ENCODE measurements at places on chromosomes 3 and 15.

DNA sequence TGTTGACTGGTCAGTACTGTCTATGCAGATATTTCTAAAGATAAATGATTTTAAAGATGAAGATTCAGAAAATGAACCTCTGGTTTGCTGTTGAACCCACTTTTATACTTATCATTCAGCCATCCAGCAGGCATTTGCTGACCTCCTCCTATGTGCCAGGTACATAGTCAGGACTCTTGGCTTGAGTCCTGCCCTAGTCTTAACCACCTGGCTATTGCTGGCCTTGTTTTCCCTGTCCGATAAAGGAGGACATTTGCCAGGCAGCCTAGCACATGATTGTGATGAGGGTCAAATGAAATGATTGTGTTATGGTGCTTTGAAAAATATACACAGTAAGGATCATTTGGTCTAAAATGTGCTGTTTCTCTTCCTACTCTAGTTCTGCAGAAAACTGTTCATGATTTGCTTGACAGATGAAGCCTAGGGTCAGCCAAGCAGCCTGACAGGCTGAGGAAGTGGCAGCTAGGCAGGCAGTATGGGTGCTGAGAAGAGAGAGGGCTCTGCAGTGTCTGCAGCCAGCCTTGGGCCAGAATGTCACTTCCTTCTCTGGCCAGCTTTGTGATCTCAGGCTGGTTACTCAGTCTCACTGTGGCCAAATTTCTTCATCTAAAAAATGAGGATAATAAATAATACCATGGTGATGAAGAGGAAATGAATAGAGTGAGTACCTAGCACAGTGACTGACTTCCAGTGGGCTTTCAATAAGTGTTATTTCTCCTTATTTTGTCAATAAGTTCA is 13.8 kb downstream of the EXOSC7 start:
- no peak for DNase-seq

DNA sequence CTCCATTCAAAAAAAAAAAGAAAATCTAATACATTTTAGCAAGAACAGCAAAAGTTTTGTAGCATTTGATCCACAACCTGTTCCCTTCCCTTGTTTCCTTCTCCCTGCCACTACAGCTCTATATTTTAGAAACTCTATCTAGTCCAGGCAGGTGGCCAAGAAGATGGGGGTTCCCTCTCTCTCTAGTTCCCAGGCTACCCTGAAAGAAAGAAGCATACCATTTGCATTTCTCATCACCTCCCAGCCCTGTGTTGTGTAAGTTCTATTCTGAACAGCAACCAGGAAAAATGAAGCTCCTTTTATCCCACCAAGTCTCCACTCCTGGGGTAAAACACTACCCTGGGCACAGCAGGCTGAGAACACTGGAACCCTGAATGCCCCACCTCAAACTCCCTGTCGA is 100.0 kb downstream of the PCCB start:
- no peak for DNase-seq

GRCh38 chr3:47799733-47800132 is 3.2 kb upstream of the DHX30 start:
- DNase-seq = no peak

DNA sequence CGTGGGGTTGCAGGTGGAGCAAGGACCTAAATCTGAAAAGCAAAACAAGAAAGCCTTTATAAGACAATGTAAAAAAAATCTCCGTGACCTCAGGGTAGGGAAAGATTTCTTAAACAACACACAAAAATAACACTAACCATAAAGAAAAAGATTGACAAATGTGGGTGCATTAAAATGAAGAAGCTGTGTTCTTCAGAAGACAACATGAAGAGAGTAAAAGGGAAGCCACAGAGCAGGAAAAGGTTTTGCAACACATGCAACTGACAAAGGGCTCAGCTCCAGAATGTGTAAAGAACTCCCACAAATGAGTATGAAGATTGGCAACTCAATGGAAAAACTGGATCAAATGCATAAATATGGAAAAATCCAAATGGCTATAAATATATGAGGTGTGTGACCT is 74.2 kb downstream of the MAGEF1 start:
- DNase-seq = no peak

- no peak for DNase-seq
Measured at GRCh38 chr3:69723389-69723788, 15.9 kb upstream of the MITF start.

GRCh38 chr15:88686166-88686565 is 47.4 kb downstream of the ISG20 start:
- DNase-seq = no peak

GRCh38 chr3:114404590-114404989 is 110.8 kb downstream of the TIGIT start:
- DNase-seq = no peak

GRCh38 chr3:177361081-177361938 is 164.0 kb upstream of the TBL1XR1 start:
- DNase-seq = no peak

DNA sequence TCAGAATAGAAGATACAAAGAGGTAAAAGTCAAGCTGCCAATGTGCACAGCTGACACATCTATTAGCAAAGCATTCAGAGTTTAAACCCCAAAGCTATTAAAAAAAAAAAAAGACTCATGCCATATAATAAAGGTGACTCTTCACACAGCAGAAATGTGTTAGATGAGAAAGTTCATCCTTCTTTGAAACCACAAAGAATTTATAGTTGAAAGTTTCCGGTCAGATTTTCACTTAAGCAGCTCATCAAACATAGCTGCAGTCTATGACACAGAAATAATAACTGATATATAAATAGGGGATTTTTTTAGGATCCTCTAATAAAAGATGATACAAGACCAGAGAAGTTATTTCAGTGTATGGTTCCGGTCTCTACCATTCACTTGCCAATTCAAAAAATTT is 76.6 kb downstream of the WWTR1 start:
- no peak for DNase-seq

DNA sequence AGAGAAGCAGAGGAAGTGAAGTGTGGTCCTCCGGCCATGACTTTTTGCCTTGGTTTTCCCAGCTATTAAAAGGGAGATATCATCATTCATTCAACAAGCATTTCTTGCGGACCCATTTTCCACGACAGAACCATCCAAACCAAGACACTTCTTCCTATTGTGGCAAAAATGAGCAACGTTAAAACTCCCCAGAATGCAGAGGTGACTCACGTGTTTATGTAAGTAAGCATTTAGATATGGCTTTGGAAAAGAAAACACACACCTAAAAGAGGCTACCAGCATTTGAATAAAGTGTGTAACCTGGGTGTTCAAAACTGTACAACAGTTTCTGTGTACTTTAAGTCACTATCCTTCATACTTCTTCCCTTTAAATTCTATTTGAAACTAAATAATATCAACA is 181.3 kb downstream of the RORA start:
- DNase-seq = no peak

GRCh38 chr3:47260605-47261004 is 22.0 kb downstream of the KIF9 start:
- DNase-seq = no peak

DNA sequence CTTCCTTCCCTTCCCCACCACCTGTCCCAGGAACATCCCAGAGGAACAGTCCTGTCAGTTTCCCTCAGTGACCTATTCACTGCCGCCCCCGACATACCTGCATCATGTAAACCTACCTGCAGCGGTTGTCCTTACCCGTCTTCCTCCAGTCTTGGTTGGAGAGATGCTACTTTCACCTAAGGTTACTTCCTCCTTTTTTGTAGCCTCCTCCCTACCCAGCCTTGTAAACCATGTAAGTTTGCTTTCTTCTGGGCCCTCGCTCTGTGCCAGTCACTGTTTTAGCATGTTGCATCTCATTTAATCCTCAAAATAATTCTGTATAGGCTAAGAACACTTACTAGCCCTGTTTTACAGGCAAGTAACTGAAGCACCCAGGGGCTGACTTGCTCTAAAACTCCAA is 58.3 kb downstream of the GPR171 start:
- DNase-seq = no peak

DNA sequence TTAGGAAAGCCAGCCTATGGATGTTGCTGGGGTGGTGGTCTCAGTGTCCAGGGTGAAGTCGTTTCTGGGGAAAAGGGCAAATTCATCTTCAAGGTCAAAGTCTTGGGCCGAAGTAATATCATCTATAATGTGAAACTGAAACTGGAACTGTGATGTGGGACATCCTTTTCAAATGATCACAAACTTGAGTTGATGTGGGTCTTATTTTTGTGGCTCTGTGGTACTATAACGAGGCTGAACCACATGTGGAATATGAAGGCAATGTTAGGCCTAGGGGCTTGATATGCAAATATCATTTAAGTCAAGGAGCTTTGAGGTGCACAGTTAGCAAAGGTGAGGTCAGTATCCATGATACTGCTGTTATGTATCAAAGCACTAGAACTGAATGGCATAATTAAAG is 1.5 kb upstream of the CD200R1L start:
- DNase-seq = no peak

GRCh38 chr3:36524560-36524959 is 144.3 kb downstream of the STAC start:
- no peak for DNase-seq

DNA sequence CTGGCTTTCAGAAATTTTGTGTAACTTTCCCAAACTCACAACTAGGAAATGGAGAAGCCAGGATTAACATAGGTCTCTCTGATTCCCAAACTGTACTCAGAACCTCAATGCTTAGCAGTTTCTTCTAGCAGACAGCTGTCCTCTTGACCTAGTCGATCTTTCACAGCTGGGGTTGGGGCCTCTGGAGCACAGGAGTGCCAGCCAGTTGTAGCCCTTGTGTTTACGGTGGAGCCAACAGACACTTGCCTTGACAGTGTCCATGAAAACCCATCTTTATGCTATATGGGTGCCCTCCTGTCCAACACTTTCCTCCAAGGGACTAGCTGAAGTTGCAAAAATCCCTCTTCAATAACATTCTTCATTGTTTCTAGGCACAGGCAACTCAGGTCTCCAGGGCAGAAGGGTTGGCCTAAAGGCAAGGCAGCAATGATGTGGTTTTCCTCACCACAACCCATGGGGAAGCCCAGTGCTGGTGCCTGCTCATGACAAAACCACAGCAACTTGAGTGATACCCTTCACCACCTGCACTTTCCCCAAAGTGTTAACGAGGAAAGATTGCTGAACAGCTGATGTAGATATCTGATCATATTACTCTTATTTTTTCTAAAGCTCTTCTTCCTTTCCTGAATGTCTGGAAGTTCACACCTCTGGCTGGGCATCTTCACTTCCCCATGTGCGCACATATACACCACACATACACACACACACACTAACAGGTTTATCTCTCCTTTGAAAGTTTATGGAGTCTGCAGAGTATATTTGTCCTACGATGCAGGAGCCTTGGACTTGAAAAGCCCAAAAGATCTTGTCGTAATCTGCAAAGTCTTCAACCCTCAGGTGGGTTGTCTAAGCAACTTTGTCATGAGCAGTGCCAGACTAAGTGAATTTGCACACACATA is 11.0 kb upstream of the KNG1 start:
- peak; percentile 31 for DNase-seq
